IPS-NIHi11 (cell line): ENCODE measurements at places on chromosomes 5 and 9.

DNA sequence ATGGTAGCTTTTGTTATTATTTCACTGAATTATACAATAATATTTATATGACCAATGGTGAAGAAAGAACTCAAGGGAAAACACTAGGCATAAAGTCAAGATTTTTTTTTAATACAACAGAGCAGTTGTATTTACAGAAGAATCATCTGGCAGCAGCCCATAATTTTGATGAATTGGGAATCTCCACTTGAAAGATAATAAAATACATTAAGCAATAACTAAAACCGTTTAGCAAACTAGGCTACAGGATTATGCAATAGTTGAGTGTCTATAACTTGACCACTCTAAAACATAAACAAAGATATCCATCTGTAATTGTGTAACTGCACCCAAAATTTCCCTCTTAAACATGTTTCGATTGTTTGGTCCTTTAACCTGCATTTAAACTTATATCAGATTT, 80.8 kb downstream of the SNCAIP start:
- no peak for DNase-seq

DNA sequence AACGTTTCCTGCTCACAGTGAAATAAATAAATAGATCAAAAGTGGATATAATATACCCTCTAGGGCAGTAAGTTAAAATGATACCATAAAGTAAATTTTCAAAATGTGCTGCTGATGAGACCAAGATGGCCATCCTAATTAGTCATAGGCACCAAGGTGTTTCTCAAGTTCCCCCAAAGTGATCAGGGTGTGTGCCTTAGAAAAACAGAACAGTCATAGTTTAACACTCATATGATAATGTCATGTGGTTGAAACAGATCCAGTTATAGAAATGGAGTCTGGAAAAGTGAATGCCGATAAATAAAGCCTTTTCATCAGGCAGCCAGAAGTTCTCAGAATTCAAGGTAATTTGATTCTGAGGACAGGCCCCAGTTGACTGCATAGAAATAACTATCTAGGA, 161.5 kb upstream of the CDKN2B start:
- DNase-seq: no peak

DNA sequence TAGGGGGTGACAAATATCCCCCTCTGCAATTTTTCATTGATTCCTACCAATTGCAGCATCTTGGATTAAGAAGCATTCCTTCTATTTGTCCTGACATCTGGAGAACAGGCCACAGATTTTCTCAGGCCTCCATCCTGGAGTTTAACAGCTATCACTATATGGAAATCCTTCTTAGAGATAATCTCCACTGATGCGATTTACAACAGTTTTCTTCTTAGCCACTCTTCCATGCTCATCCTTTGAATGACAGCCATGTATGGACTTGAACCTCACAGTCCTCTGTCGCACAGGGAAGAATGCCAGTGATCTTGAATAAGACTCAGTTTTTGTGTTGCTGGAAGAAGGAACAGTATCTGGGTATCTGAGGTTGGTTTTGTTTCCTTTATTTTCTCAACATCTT, 73.2 kb downstream of the PGM5 start:
- no peak for DNase-seq

DNA sequence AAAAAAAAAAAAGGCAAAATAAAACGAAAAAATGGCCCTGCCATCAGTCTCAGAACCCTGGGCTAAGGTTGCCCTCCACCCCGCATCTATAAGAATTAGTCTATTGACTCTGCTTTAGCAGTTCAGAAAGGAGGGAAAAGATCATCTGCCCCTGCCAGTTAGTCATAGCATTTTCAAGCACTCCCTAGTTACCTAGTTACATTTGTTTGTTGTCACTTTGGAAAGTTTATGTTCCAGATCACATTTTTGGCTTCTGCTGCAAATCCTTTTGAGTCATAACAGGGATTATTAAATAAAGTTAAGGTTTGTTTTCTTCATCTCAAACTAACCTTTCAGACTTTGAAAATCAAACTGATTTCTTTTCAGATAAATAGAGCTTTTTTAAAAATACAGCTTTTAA, 52.1 kb downstream of the AQP7 start:
- no peak for DNase-seq

DNA sequence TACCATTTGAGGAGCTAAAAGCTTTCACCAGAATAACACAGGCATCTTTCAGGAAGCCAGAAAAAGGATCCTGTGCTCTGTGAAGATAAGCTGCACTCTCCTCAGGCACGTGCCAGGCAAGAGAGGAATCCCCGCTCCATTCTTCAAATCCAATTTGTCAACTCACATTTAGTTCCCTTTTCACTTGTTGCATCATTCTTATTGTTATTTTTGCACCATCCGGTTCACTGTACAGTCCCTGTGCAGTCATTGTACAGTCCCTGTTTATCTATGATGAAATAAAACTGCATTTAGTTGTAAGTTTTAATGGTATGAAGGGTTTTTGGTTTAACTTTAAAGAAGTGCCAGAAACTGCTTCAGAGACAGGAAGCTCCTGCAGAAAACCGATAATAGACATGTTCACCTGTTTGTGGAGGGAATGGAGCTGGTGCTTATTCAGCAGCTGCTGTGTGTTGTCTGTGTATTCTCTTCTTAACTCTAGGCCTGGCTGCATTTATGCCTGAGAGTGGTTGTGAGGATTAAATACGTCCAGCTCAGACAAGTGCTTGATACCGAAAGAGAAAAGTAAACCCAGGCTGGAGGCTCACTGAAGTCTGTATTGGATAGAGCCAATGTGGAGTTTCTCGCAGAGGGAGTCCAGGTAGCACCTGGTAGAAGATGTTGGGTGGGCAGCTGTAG, 22.4 kb downstream of the IFNW1 start:
- DNase-seq: no peak

- DNase-seq: no peak
These were observed 6.5 kb upstream of the TBC1D9B start for GRCh38 chr5:179914032-179914755.

- DNase-seq: peak; percentile 39
These were observed 1.0 kb downstream of the TLE4 start for GRCh38 chr9:79572608-79573411.

GRCh38 chr5:73120222-73121118, at the start of gene TMEM171:
TSS of gene TMEM171 (plus strand) at chr5:73120575. CDS start at chr5:73123374, 2,799 bp downstream.
- DNase-seq: peak; percentile 90

DNA sequence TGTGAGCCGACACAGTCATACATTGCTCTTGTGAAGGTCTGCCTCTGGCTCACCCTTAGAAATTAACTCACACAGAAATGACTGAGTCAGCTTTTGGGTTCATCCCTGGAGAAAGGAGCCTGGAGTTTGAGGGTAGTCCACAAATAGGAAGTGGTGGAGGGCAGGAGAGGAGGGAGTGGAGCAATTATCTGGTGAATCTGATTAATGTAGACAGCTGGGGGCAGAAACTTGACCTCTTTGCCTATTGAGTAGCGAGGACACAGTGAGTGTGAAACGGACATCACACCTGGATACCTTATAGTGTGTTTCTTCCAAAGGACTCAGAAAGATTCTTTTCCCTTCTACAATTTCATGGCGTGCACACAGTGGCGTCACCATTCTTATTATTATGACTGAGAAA, 48.5 kb upstream of the MSX2 start:
- DNase-seq: no peak

DNA sequence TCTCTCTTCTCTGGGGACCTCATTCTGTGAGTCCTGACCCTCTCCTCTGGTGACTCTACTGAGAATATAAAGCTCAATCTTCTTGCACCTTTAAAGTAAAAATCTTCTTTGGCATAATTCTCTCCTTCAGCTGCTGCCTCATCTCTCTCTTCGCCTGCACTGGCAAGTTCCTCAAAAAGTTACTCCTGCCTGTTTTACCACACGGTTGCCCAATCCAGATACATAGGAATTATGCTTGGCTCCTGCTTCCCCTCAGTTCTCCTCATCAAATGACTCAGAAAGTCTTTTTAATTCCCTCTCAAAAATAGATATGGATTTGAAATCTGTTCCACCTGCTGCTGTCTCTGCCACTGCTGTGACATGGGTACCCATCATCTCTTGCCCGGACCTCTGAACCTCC, 14.4 kb upstream of the HRCT1 start:
- no peak for DNase-seq

DNA sequence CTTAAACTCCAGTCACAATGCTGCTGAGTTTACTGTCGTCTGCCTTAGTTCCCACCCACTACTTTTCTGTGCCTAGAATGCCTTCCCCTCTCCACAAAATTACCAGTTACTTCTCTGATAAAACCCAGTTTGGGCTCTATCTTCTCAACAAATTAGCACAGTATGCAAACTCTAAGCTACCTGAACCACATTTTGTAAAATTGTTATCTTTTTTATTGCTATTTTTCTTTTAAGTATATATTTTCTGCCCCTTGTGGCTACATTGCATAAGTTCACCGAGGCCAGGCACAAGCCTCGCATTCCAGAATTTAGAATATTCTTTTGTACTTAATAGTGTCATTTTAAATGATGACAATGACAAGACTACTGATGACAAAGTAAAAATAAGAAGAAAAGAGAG, 60.0 kb downstream of the POU5F2 start:
- DNase-seq: no peak

GRCh38 chr9:104808035-104808614, 44.2 kb downstream of the NIPSNAP3B start:
- DNase-seq: peak; percentile 38

DNA sequence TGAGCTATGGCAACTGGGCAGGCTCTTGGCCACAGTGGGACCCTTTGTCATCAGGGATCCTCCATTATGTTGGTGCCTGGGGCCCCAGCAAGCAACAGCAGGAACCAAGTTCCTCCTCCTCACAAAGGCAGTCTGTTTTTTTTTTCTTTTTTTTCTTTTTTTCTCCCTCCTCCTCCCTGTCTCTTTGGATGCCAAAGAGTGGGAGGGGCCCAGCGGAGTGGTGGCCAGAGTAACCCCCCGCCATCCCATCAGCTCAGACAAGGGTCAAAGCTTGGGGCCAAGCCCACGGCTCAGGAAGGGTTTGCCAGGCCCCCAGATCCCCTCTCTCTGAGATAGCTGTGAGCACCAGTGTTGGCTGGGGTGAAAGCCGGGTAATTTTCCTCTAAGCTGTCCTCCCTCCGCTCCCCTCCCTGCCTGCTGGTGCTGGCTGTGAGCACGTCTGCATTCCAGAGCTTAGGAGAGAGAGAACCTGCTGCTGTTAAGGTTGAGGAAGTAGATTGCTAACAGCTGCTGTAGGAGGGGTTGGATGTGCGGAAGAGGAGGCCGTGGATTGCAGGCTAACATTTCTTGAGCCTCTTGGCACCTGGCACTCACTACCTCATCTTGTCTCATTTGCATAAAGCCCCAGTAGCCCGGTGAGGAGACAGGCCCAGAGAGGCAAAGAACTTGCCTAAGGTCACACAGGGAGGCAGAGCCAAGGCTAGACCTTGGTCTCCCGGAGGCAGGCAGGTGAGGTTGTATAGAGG, 21.2 kb downstream of the GSN start:
- DNase-seq: peak; percentile 73

- no peak for DNase-seq
These were observed 17.5 kb downstream of the ADRA1B start for GRCh38 chr5:159933531-159934485.

DNA sequence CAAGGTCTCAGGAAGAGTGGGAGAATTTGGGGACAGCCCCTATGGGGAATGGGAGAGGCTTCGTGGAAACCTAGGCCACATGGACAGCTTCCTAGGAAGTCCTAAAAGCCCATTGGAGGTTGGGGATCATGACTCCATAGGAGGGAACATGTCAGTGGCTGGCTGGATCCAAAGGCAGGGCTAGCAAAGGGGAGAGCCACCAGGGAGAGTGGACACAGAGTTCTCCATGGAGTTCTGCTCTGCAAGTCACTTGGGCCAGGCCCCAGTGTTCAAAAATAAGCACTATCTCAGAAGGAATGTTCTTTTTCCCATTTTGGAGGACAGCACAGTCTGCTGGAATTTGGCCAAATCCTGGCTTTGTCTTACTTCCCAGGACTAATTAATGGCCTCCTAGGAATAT, 140.6 kb upstream of the RAD23B start:
- no peak for DNase-seq

GRCh38 chr9:117232281-117232680, 182.6 kb downstream of the ASTN2 start:
- DNase-seq: no peak

- DNase-seq: no peak
These were observed 22.0 kb downstream of the C9orf57 start for GRCh38 chr9:72038408-72038807.

- DNase-seq: peak; percentile 92
These were observed at the start of gene ERGIC1 for GRCh38 chr5:172833686-172834414. TSS of gene ERGIC1 (plus strand) at chr5:172834251. CDS start at chr5:172834414, 163 bp downstream.

- DNase-seq: peak; percentile 58
These were observed 544 bp downstream of the NPM1 start for GRCh38 chr5:171387970-171388815.

GRCh38 chr9:137973829-137974416, 96.3 kb downstream of the CACNA1B start:
- no peak for DNase-seq

DNA sequence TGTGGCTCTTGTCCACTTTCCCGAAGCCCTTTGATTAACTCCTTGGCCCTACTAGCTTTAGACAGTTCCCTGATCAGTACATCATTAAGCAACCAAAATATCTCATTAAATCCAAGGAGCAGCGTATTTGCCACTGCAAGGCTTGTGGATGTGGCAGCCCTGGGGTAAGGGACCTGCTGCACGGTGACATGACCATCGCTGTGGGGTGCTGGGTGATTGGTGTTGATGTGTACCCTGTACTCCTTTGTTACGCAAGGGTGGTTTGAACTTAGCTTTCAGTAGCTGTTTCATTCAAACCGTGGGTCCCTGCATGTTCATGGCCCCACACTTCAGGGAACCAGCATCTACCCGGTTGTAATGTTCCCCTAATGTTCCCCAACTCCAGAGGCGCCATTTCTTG, 41.0 kb downstream of the OTULIN start:
- no peak for DNase-seq

GRCh38 chr9:93663877-93664548, 87.6 kb downstream of the PHF2 start:
- DNase-seq: no peak

DNA sequence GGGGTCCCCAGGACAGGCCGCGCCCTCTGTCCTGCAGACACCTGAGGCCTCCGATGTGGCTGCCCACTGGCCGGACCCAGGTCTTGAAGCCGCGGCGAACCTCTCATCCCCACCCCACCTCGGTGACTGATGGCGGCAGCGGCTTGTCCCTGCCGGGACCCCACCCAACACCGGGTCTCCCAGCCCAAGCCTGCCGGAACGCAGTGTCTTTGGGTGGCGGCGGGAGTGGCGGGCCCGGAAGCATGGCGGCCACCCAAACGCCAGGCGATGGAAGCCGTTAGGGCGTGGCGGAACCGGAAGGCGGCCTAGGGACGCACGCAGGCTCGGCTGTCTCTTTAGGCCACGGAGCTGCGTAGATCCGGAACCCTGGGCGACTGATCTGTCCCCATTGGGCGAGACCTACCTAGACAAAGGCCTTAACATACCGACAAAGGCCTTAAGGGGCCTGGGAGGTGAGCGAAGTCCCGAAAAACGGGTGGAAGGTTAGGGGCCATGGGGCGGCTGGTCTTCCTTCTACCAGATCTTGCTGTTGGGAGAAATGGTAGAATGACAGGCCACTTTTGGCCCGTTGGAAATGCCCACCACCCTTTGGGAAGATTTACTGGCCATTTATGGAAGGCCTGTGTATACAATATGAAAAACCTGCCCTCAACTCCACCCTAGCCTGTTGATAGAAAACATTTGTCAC, 94.6 kb upstream of the SMC2 start:
- no peak for DNase-seq

- peak; percentile 81 for DNase-seq
These were observed 65.9 kb downstream of the DAP start for GRCh38 chr5:10695055-10695649.
